Right hindlimb (tissue), 1 donor: ENCODE measurements at places on chromosomes 6 and 20.

DNA sequence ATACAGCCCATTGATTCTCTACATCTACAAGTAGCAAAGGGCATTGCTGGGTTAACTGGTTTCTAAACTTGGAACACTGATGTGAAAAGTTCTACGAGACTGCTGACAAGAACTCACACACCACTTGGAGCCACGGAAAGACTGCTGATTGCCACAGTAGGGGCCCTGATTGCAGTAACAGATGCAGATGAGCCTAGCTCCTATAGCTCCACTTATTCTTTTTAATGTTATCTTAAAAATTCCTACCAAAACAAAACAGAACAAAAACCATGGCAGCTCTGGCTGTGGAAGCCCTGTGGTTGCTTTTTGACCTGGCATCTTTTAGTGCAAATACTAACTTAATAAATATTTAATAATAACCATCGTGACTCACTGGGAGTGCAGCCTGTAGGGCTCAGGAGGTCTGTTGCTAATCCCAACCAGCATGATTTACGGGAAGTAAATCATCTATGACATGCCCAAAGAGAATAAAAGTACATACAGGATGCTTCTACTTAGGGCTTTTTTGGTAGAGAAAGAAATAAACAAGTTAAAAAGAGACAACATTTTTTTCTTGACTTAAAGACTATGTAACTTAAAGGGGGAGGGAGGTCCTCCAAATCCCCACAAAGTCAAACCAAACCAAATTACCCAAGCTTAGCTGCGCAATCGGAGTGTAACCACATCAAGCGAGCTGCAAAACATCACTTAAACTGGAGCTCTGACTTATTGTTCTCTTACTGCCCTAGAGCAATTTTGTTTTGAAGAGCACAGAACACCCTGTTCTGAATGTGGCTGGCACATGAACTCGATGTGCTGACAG is 87.2 kb downstream of the FKBP5 start:
- DNase-seq = peak; percentile 35

DNA sequence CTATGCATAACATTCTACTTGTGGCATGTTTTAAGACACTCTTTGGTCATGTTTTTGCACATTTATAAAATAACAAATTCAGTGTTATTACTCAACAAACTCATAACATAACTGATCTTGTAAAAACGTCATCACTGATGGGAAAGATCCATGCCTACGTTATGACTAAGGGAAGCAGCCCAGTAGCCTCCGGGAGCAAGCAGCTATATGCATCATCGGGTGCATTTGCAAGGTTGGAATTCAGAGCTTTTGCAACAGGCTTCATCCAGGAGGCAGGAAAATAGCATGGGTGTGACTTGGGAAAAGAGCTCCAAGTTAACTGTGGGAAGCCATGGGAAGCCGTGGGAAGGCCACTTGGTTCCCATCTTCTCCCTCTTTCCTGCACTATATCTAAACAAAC is 271.6 kb upstream of the SGK1 start:
- DNase-seq = no peak

DNA sequence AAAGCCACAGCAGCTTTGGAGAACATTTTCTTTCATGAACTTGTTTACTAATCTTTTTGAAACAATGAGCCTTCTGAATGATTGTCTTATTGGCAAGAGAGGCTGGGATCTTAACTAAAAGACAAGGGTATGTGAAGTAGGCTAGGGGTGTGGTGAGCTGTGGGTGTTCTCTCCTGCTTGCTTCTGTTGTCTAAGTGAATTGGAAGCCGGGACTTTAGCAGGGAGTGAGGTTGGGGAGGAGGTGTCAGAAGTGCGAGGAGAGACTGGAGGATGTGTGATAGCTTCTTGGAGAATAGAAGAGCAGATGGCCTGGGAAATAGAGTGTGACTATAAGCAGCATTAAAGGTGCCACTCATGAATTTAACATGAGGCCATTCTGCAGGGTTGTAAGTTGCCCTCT is 562.8 kb downstream of the UTRN start:
- no peak for DNase-seq

DNA sequence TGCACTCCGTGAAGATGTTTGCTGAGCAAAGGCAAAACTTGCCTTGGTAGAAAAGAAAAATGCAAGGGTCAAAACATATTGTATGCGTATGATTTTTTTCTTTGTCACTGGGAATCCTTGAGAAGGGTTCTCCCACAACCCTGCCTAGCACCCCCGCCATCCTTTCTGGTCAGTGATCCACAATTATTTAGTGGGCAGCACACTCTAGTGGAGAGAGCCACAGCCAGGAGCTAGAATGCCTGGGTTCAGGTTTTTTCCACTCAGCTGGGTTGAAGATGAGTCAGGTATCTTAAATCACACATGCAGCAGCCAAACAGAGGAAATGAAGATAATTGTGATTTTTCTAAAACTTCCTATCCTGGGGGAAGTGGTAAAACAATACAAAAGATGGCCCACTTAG is 243.1 kb downstream of the PKHD1 start:
- no peak for DNase-seq

GRCh38 chr6:17482711-17483110 is 89.3 kb downstream of the CAP2 start:
- DNase-seq = no peak

- no peak for DNase-seq
These were observed 695.8 kb upstream of the EYS start for GRCh38 chr6:66402873-66403272.

DNA sequence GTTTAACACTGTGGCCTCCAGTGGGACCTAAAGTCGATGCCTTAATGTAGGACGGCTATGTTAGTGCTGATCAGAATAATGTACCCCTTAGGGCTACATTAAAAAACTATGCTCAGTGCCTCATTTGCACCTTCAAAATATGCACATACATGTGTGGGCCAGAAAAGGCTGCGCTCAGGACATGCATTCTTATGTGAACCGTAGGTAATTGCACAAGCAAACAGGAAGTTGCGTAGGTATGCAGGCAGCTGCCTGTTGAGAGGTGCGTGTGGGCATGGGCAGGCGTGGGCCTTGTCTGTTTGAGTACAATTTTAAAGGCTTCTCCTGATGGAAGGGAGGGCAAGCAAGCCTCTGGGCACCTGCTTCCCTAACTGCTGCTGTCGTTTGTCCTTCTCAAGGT is 116.2 kb upstream of the JAG1 start:
- no peak for DNase-seq

GRCh38 chr6:87182940-87183339 is 27.6 kb downstream of the ZNF292 start:
- no peak for DNase-seq

DNA sequence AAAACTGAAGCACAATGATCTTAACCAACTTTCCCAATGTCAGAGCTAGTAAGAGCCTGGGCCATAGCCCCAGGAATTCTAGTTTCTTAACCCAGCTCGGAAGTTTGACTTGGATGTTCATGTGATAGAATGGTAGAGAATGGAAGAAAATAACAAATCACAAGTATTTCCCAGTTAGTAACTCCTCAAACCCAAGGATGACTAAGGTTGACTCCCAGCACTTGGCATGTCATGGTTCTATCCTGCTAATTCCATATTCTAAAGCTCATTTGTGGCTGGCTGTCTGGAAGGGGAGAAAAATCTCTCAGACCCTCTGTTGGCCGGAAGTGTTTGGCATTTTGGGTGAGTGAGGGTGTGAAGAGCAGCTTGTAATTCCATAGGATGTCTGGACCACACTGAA is 248.7 kb downstream of the RFPL4B start:
- DNase-seq = no peak

- no peak for DNase-seq
These were observed 187.3 kb upstream of the TENT5A start for GRCh38 chr6:81939766-81940165.

DNA sequence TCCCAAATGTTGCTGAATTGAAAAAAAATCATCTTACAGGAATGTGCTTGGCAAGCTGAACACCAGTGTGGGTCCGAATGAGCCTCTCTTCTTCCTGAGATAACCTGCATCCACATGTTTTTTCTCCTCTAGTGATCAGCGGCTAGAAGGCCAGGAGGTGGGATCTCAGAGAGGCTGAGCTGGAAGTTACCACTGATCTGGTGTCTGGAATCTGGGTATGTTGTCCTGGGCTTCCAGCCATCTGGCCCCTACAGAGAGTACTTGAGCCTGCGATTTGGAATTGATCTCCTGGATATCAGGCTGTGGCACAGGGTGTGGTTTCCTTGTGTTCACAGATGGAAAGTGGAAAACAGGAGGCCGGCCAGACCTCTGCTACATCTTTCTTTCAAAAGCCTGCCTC is 35.9 kb downstream of the SULF2 start:
- DNase-seq = peak; percentile 77

DNA sequence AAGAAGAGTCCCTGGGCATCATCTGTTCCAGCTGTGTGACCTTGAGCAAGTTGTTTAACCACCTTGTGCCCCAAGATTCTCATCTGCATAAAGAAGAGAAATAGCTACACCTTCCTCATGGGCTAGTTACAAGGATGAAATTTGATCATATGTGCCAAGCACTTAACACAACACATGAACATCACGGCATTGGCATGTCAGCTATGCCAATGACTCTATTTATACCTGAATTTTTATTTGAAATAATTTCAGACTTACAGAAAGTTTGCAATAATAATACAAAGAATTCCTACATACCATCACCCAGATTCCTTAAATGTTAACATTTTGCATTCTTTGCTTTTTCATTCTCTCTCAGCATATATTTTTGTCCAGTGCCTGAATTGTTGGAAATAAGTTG is 21.0 kb upstream of the TCF15 start:
- DNase-seq = no peak

DNA sequence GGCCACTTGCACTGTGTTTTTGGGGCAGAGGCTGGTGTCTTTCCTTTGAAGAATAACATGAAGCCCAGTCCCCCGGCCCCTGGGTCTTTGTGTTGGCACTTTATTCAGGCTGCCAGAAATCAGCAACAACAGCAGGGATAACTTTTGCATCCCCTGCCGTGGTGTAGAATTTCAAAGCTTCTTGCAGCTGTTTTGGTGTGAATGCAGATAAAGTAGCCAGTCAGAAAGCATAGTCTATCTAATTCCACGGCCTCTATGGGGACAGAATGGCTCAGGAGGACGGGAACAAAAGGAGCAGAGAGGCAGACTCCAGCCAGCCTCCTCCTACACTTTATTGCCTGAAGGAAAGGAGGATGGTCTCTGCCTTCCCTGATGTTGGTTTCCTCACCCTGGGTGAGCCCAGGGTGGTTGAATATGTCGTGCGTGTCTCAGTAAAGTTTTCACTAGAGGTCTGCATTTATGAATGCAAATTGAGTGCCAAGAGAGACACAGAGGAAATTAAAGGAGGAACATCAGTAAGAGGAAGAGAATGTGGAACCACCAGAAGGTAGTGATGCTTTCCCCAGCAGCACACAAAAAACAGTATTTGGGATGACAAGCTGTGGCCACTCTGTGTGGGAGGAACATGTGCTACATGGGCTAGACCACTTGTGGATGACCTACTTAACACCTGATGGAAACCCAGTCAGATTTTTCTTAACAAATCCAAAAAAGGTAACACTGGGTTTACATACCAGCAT is 125.9 kb upstream of the TRAF3IP2 start:
- peak; percentile 61 for DNase-seq

- DNase-seq = peak; percentile 88
These were observed at the start of gene CGAS for GRCh38 chr6:73452107-73452461. TSS of gene CGAS (minus strand) at chr6:73452297. CDS start at chr6:73452181, 116 bp downstream.

DNA sequence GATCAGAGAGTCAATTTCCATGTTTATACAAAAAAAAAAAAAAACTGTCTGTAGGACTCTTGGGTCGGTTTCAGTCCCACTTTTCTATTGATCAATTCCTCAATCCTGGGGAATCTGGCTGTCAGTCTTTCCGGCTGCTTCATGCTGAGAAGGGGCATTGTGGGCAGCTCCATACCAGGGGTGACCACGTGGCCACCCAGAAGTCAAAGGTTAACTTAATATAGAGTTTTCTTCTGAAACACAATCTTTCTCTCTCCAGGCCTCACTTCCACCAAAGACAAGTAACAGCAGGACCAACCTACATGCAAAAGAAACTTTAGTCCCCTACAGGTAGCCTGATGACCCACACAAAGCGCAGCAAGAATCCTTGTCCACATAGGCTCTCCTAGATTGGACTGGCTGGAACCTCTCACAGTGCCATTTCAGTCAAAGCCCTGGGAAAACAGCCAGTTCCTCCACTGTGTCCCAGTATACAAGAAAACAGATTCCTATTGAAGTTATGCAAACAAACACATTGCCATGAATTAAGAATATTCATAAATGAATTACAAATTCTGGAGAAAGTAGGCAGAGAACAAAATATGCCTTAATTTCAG is 18.5 kb upstream of the SERPINB9 start:
- no peak for DNase-seq

- no peak for DNase-seq
These were observed 187.8 kb downstream of the SMOC2 start for GRCh38 chr6:168628732-168629245.

DNA sequence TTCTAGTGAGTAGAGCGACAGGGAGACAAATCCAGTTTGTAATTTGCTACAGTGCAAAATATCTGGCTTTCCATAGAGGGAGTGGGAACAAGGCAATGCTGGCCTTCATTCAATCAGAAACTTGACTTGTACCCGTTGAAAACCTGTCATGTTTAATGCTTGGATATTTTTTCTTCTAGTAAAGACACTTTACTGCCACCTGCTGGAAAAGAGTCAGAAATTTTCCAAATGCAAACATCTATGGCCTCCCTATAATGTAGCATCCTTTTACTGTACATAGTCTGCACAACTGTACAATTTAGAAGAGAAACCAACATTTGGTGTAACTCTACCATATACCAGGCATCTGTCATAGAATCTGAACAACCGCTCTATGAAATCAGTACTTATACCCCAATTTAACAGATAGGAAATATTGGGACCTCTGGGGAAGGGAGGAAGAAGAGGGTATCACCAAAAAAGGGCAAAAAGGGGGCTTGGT is 16.7 kb upstream of the TBC1D20 start:
- DNase-seq = no peak

- peak; percentile 37 for DNase-seq
These were observed 109.7 kb upstream of the GMDS start for GRCh38 chr6:2355150-2355549.

- DNase-seq = no peak
These were observed 42.8 kb downstream of the HLA-DPB1 start for GRCh38 chr6:33118525-33119123.
